ENCODE measurements at places on chromosomes 7 and 10.

DNA sequence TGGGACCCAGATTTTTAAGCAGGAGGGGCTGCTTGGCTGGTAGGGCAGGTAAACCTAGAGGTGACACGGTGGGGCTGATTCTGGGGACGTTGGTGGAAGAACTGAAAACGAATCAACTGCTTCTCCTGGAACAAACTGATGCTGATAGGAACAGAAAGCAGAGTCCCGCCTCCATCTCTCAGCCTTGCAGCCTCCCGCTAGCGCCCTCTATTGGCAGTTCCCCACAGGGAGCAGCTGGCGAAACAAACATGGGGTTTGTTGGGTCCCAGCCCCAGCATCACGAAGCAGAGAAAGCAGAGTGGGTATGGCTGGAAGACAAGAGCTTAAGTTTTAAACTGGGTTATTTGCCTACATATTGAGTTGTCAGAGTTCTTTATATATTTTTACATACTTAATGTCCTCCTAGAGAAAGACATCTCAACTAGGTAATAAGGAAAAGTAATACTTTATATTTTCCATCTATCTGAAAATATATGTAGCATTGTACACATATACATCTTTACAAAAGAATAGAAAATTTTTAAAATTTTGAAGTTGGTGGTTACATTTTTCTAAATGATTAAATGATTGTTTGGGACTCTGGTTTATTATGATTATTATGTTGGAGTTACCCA lies 42.3 kb upstream of the FOXI2 start:
- DNase-seq = no peak

- no peak for DNase-seq
Measured at GRCh38 chr10:2891073-2891769, 176.1 kb upstream of the PFKP start.

DNA sequence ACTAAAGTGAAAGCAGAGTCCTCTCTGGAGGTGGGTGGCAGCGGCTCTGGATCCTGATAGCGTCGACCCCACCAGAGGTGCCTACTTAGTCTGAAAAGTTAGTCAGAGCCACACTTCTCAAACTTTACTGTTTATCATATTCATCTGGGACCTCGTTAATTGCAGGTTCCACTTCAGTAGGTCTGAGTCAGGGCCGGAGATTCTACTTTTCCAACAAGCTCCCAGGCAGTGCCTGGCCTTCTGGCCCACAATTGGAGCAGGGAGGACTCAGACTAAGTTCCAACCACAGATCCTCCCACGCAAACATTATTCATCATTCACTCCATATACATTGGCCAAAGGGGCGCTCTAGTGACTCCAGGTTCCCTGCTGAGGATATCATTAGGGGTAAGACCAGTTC lies 78.1 kb downstream of the VSTM4 start:
- no peak for DNase-seq

DNA sequence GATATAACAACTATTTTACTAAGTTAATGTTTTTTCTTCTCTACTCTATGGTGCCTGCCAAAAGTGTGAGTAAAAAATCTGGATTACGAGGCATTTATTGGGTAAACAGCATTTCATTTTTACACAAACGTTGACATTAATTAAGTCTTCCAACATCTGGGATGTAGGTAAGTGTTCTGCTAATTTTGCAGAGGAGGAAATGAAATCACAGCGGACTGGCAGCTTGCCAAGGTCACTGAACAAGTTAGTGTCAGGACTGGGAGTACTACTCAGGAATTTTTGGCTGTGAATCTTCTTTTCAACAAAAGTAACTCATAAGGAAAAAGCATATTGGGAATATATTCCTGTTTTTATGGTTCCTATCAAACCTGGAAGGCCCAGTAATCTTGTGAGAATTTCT lies 612.1 kb upstream of the FZD8 start:
- no peak for DNase-seq

DNA sequence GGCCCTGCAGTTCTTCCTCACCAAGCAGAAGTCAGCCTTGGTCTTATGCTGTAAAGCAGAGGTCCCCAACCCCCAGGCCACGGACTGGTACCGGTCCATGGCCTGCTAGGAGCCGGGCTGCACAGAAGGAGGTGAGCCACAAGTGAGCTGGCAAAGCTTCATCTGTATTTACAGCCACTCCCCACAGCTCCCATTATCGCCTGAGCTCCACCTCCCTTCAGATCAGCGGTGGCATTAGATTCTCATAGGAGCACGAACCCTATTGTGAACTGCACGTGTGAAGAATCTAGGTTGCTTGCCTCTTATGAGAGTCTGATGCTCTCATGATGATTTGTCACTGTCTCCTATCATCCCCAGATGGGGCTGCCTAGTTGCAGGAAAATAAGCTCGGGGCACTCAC lies 87.6 kb upstream of the NEBL start:
- DNase-seq = no peak

GRCh38 chr10:120479506-120479905 lies 22.5 kb downstream of the PLPP4 start:
- no peak for DNase-seq

DNA sequence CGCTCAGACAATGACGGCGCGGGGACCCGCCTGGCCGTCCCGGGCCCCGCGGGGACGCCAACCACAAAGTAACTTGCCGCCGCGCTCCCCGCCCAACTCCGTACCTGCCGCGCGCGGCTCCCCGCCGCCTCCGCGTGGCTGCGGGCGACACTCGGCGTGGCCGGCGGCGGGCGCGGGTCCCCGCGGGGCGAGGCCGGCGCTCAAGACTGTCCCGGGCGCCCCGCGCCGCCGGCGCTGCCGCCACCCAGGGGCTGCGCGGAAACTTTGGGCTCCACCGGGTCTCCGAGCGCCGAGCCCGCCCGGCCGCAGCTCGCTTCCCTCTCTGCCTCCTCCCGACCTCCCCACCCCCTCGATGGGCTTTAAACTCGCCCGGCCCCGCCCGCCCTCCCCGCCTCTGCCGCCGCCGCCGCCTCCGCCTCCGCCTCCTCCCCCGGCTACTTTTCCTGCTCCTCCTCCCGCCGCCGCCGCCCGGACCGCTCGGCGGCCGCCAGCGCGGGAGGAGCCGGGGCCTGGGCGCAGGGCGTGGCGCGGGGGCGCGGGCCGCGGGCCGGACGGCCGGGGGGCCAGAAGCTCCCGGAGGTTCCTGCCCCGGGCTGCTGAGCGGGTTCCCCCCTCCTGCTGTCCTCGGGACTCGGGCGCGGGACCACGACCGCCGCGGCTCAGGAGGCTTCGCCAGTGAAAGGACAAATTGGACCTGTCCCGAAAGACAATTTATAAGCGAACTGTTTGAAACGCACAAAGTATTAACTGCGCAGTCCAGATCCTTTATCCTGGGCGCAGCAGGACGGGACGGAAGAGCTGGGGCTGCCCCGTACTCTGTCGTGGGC lies 10.6 kb upstream of the GRB10 start:
- DNase-seq = no peak

GRCh38 chr7:17040716-17041115 lies 158.9 kb upstream of the AGR3 start:
- no peak for DNase-seq

- DNase-seq = no peak
Measured at GRCh38 chr10:122258136-122259074, 12.7 kb upstream of the BTBD16 start.

GRCh38 chr7:111952783-111953182 lies 253.4 kb downstream of the DOCK4 start:
- no peak for DNase-seq

DNA sequence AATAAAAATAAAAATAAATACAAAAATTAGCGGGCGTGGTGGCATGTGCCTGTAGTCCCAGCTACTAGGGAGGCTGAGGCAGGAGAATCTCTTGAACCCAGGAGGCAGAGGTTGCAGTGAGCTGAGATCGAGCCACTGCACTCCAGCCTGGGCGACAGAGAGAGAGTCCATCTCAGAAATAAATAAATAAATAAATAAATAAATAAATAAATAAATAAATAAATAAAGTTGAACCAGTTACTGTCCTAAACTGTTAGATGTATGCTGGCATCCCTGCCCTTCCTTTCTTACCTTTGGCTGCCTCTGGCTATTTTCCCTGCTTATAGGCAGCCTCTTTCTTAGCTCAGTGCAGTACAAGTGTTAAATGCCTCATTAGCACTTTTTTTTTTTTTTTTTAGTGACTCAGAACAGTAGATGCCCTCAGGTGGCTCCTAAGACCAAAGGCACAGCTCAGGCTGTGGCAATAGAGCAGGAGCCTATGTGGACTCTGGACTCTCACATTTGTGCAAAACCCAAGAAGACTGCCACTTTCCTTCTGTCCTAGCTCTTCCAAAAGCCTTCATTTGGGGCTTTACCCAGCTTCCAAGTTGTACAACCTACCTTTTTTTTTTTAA lies 30.6 kb upstream of the CABCOCO1 start:
- DNase-seq = no peak

DNA sequence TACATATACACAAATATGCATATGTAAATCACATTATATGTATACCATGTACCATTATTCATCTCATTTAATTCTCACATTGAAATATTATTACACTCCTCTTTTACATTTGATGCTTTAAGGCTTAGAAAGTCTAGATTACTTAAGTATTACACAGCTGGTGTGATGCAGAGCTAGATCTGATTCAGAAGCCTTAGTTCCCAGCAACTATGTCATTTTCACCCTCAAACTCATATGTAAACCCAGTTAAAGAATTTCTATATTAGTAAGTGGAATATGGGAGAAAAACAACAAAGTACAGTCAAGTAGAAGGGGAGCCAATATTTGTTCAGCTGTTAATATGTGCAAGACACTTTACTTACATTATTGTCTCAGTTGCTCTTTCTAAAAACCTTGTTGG lies 74.3 kb upstream of the CSTF2T start:
- no peak for DNase-seq
